Central memory CD8-positive, alpha-beta T cell (primary cell): ENCODE measurements at places on chromosomes 11 and 22.

DNA sequence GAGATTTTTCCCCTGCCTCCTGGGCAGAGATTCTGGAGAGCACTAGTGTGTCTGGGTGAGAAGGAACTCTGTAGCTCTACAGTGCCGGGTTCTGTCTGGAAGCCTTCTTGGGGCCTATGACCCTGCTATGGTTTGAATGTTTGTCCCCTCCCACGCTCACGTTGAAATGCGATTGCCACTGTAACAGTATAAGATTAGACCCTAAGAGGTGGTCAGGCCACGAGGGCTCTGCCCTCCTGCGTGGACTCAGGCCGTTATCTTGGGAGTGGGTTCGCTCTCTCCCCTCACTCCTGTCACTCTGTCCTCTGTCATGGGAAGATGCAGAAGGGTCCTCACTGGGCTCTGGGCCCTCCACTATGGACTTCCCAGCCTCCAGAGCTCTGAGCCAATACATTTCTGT lies 3.5 kb downstream of the AP5B1 start:
- DNase-seq, result no peak

GRCh38 chr22:36879775-36880174 lies 19.0 kb downstream of the NCF4 start:
- no peak for DNase-seq

- DNase-seq, result no peak
Measured at GRCh38 chr11:35725885-35726284, 63.3 kb downstream of the TRIM44 start.

DNA sequence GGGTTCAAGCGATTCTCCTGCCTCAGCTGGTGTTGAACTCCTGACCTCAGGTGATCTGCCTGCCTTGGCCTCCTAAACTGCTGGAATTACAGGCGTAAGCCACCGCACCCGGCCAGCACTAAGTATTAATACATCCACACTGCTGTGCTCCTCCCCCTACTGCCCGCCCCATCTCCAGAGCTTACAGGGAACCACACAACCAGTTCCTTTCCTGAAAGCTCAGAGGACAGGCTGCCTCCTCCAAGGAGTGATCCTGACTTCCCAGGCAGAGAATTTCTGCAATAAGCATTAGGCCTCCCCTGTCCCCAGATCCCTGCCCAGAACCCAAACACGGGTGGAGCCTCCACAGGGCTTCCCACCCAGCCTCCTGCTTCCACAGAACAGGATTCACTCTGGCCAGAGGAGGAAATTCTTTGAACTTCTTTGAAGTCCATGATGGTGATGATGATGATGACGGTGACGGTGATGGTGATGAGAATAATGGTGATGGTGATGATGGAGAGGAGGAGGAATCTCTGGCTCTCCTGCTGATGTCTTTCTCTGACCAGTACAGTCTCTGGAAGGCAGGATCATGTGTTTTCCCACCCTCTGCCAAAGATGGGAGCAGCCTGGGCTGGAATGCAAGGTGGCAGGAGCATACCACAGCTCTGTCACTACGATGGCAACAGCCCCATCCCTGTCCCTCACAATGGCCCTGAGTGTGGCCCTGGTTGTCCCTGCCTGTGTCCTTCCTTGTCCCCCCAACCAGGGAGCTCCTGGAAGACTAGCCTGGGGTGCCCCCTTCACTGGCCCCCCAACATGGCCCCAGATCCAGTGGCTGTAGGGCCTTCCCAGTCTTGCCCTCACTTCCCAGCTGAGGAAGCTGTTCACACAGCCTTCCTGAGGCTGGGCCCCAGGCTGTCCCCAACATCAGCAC lies 33.5 kb upstream of the CSNK1E start:
- DNase-seq, result no peak

DNA sequence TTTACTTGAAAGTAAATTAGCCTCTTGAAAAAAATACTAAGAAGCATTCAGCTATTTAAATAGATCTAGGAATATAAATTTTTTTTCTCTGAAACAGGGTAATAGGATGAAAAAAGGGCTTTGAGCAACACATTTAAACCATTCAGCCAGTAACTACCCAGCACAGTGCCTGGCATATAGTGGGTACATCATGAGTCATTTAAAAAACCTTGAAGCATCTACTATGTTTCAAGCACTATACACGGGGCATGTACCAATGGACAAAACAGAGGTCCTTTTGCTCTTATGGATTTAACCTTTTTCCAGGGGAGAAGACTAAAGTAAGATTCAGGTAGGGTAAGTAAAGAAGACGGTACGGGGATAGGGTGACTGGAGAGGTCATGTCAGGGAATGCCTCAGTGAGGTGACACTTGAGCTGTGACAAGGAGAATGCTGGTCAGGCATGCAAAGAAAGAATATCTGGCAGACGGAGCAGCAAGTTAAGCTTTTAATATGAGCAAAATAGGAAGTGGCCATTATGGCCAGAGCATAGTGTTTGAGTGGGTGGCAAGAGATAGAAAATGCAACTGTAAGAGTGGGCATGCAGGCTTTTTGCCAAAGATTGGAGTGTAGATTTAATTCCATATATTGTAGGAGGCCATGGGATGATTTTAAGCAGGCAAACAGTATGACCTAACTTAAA lies 101.1 kb downstream of the HIPK3 start:
- DNase-seq, result no peak

DNA sequence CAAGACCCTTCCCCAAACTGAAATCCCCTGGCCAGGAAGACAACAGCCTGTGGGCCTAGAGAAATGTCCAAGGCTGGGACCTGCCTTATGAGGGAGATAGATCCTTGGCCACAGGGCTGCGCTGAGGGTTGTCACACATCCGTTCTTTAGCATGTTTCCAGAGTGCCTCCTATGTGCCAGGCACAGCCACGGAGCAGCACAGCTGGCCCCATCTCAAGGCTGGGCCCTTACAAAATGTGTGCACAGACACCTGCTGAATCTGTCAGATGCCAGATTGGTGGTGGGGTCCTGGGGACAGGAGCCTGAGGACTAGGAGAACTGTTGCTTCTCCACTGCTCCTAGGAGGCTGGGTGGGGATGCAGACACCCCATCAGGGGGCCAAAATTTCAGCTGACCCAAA lies 11.2 kb downstream of the GRIK4 start:
- DNase-seq, result no peak

DNA sequence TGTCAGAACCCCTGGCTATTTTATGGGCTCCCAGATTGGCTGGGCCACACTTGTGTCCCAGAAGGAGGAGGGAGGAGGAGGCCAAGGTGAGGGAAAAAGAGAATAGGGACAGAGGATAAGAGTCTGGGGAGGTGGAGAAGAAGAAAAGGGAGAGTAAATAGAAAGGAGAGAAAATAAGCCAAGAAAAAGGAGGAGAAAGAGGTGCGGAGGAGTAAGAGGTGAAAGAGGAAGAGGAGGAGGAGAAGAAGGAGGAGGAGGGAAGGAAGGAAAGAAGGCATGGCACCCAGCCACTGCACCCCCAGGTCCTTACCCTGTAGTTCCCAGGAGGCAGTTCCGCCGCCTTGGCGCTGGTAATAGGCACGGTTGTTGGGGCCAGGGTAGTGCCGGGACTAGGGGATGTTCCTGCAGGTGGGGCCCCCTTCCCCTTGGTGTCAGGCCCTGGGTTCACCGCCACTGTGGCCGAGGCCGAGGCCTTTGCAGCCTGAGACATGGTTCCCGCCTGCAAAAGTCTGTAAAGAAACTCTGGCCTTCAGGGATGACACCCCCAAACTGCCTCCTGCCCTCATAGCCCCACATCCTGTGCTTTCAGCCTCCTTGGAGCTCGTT lies 1.9 kb downstream of the CRYBB1 start:
- DNase-seq, result no peak

- DNase-seq, result no peak
Measured at GRCh38 chr22:46308283-46308988, 11.8 kb downstream of the GTSE1 start.

DNA sequence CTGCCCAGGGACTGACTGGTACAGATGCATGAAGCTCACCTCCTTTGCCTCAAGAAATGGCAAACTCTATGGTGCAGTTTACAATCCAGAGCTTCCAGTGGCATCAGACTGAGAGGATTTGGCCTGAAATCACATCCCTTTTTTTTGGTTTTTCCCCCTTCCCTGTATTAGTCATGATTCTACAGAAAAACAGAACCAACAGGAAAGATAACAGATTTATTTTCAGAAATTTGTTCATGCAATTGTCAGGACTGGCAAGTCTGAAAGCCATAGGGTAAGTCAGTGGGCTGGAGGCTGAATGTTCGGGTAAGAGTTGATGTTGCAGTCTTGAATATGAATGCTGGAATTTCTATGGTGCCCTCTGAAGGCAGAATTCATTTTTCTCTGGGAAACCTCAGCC lies 12.0 kb upstream of the ZDHHC13 start:
- no peak for DNase-seq

DNA sequence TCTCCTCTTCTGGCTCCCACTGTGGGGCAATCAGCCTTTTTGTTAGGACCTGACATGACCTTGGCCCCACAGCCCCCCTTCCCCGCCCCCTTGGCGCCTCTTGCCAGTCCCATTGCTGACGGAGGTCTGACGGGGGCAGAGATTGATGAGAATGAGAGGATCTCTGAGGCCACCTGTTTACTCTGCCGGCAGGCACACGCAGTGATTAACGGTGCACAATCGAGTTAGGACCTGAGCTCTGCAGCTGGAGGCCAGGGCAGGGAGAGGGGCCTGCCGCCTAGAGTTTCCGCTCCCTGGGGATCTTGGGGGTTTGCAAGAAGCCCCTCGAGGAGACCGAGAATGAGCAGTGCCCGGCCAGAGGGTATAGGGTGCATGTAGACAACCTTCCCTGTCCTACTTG lies 6.8 kb upstream of the CHRM1 start:
- DNase-seq, result no peak

- no peak for DNase-seq
Measured at GRCh38 chr11:114399490-114400215, 658 bp downstream of the C11orf71 start.

DNA sequence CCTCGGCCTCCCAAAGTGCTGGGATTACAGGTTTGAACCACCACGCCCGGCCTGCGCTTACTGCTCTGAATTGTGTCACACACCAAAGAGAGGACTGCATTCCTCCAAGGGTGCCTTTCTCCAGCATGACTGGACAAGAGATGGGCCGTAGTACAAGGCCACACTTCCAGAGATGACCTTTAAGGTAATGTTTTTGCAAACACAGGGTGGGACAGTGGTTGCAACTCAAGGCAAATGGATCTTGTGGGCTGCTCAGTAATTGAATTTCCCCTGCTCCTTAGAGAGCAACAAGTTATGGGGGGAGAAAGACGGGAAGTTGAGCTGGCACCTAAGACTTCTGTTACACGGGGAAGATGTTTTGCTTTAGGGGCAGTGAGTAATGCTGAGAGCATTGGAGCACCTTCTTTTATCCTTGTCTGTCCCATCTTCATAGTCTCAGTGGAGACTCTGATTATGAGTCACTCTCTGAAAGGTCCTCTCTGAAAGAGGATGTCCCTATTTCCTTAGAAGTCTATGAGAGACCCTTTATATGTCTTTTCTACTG lies 66.3 kb downstream of the C11orf91 start:
- DNase-seq, result no peak

GRCh38 chr11:76639621-76640020 lies 30.9 kb downstream of the LRRC32 start:
- DNase-seq, result no peak

GRCh38 chr22:29795663-29796062 lies 28.5 kb downstream of the UQCR10 start:
- no peak for DNase-seq

DNA sequence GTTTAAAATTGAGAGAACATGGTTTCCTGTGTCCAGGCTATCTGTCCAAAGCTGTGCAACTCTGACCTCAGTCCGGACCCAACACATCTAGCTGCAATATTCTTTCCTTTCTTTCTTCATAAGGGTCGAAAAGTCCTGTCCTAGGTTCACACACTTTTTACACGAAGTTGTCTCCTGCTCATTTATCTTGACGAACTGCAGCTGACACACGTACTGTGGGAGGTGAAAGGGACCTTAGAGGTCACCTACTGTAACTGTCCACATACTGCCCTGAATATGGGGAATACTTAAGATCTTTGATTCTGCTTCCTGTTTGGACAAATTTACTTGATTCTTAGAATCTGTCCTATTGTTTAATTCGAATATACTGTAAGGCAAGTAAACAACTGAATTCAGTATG lies 105.9 kb downstream of the CCDC83 start:
- no peak for DNase-seq

DNA sequence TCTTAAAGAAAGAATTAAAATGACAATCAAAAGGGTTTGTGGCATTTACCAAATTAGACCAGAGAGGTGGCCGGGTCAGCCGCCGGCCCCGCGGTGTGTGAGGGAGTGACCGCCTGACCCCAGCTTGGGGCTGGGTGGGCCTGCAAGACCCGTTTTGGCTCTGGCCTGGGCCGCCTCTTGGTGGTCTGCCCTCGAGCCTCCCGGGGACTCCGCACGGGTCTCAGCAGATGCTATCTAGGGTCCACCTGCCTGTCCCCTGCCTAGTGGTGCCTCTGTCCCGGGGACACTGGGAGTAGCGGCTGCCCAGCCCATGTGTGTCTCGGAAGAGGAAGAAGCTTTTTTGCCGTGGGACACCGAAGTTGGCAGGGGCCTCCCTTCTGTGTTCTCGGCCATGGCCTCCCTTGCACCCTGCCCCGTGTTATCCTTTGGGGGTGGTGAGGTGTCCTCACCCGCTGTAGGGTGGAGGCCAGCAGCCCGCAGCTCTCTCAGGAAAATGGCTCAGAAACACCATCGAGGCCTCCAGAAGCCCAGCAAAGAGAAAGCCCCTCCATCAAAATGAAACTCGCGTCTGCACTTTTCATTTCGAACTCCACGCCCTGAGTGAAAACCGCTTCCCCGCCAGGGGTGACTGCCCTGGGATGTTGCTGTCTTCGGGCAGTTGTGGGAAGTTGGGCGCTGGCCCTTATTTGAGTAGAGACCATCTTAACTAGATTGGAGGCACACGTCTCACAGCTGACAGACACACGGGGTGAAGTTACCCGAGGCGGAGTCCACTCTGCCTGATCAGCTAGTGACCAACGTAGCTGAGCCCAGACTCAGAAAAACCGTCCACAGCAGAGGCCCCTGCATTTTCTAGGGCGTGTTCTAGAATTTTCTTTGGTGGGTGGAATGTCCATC lies 8.0 kb downstream of the CCND1 start:
- DNase-seq, result no peak

DNA sequence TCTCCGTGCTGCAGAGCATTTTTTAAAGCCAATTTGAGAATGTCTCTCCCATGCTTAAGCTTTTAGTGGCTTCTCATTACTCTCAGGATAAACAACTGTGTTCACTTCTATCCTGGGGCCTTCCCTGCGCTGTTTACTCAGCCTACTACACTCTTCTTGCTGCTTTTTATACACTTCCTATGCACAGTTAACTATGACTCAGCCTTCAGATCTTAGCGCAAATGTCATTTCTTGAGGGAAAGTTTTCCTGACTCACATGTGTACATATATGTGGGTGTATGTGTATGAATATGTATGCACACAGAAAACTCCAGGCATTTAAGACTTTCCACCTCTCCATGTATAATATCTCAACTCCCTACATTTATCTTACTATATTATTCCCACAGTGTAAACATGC lies 9.8 kb downstream of the THAP12 start:
- DNase-seq, result no peak

DNA sequence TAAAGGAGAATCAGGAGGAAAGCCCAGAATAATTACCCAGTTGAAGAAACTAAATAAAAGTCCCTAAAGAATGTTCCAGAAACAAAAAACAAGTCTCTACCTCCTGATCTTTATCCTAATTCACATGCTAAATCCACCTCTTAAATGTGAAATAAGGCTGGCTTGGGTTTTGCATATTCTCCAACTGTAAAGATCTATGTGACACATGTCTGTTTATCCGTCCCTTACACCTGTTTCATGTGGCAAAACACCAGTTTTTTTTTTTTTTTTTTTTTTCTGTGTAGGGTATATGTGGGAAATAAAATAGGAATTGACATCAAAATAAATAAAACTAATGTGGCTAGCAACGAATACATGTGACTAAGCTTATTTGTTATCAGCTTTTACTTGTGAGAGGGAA lies 70.5 kb downstream of the NARS2 start:
- DNase-seq, result no peak

GRCh38 chr22:41695211-41695610 lies 4.1 kb upstream of the MEI1 start:
- no peak for DNase-seq
